ENCODE measurements at places on chromosomes 7 and 10. TPM values are rescaled to one million over a fixed set of nuclear protein-coding genes. Genes with fewer than 3 reads are reported as not detected.
A peak's percentile ranks its signal among the peaks of the same experiment; 100 is the strongest.

GRCh38 chr7:28298870-28299518, 113.3 kb upstream of the CREB5 start:
- DNase-seq, result peak; percentile 51

The ARL3 gene
- total RNA-seq, result 6.2 TPM

DNA sequence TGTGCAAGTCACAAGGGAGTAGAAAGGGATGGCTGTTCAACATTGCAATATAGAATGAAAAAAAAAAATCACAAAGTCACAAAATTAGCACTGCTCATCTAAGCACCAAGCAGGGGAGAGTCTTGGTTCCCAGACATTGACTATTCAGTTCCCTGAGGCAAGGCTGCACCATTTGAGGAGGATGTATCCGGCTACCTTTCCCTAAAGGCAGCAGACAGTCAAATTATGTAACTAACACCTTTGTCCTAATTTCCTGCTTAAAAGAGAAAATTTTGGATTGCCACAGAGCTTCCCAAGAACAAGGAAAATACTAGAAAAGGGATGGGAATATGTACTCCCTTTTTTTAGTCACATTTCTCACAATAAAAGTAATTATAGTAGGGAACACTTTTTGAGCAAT, 148.1 kb downstream of the PCLO start:
- no peak for DNase-seq

The LIPK gene
- total RNA-seq, result 10.6 TPM

GRCh38 chr7:109963741-109964140, 1127.2 kb upstream of the LRRN3 start:
- no peak for DNase-seq

DNA sequence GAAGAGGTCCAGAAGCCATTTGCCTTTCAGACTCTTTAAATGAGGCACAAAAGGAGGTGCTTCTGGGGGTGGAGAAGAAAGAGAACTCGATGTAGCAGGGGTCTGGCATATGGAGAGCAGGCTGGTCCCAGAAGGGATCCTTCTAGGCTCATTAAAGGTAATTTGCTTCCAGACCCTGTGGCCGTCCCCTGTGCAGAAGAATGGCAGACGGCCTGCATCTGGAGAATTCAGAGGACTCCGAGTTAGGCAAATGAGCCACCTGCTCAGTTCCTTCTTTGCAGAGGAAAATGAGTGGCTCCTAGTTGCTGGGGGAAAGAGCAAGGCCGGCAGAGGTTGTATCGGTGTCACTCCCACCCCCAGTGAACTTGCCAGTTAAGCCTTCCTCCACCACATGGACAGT, 73.8 kb upstream of the FAM180A start:
- no peak for DNase-seq

- DNase-seq, result no peak
Measured at GRCh38 chr7:17311952-17312351, 13.5 kb downstream of the AHR start.

The LOXL4 gene
- 5.0 TPM for total RNA-seq

DNA sequence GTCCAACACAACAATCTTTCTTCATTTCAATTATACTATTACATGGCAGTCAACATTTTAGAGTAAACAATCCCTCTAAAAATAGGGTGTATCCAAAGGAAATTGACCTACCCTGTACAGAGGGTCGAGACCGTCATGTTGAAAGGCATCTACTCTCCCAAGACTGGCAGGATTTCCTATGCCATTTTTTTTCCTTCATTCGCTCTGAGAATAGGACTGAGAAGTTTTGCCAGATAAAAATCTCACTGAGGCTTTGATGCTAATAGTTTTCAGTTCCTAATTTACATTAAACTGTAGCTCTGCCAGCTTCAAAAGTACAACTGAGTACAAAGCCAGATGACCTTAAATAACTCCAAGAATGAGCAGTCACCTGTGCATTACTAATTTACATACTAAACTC, 84.5 kb upstream of the SEMA3C start:
- no peak for DNase-seq

GRCh38 chr7:94933256-94933990, 26.0 kb downstream of the PPP1R9A start:
- DNase-seq, result no peak

The TLX1 gene
- not detected for total RNA-seq

The GATA3 gene
- total RNA-seq, result 16.0 TPM

The TBX20 gene
- 0.20 TPM for total RNA-seq

DNA sequence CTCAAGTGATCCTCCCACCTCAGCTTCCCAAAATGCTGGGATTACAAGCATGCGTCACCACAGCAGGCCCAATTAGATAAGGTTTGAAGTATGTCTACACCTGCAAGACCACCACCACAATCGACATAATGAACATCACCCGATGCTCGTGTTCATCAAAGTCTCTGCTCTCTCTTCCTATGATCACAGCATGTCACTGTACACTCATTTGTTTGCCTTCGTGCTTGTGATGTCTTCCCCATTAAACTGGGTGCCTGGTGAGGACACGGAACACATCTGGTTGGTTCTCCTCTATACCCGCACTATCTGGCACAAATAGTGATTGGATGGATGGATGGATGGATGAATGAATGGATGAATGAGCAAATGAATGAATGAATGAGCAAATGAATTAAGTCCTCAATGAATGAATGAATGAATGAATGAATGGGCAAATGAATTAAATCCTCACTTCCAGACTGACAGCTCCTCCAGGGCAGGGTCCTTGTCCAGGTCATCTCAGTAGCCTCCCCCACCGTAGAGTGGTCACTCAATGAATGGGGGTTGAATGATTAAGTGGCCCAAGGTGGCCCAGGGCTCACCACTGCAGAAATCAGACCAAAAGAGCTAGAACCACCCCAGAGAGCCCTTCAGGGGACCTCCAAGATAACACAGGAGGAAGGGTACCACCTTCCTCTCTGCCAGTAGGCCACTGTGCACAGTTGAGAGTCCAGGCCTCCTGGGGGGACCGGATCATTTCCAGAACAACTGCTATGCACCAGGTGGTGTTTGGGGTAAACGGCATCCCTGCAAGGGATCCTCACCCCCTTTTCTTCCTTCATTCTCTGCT, 101.9 kb upstream of the TNRC18 start:
- DNase-seq, result peak; percentile 49

The PTPRN2 gene
- total RNA-seq, result 0.99 TPM
